Occipital lobe (tissue), 3 donors: ENCODE measurements at places on chromosomes 11 and 22. TPM values are rescaled to one million over a fixed set of nuclear protein-coding genes. Genes with fewer than 3 reads are reported as not detected.

CDC42BPG gene
- total RNA-seq: 0.16 TPM

IRAG1 gene
- 1.4 TPM for total RNA-seq

PPP6R3 gene
- 152 TPM for total RNA-seq

B3GAT1 gene
- 34.6 TPM for total RNA-seq

MS4A6A gene
- total RNA-seq: 3.7 TPM

CARNS1 gene
- 0.16 TPM for total RNA-seq

LRRC32 gene
- 1.1 TPM for total RNA-seq

SNX15 gene
- total RNA-seq: 19.0 TPM

OLFML1 gene
- total RNA-seq: 1.1 TPM

RGL4 gene
- not detected for total RNA-seq

KRTAP5-7 gene
- not detected for total RNA-seq
